ENCODE measurements at places on chromosomes 1 and 21.

- no peak for DNase-seq
Observed at GRCh38 chr1:90616395-90616794, 100.7 kb downstream of the BARHL2 start.

- DNase-seq: no peak
Observed at GRCh38 chr1:85174503-85174902, 26.3 kb downstream of the SYDE2 start.

DNA sequence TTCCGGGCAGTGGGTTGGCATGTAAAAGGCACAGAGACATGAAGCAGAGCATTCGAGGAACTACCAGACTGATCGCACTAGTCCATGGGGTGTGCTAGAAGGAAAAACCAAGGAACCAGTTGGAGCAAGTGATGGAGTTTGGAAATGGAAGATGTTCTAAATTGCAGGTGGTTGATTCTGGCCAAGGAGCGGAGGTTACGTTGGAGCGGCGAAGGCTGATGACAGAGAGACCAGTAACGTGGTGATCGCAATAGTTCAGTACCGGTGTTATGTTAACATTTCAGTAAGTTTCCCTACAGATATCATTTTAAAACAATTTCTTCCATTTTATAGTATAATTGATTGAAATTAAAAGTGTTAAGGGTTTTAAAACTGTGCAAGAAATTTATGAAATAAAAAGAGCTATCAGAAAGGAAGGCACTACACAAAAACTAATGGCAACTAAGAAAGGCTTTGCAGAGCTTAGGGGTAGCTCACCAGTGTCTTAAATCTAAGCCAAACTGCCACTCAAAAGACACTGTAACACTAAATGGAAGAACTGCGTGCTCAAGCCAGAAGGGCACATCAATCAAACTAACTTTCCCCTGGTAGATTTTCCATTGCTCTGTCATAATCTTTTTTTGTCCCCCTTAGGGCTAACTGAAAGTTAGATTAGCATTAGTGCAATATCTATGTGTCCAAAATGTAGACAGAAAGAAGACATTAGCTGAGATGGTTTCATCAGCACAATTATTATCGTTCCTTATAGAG is 11.3 kb upstream of the HEATR1 start:
- no peak for DNase-seq

- DNase-seq: no peak
Observed at GRCh38 chr1:73832276-73833181, 365.4 kb downstream of the LRRIQ3 start.
